ENCODE measurements at places on chromosomes 12 and 14. TPM values are rescaled to one million over a fixed set of nuclear protein-coding genes. Genes with fewer than 3 reads are reported as not detected.

Gene PLXNC1
- total RNA-seq: 29.3 TPM

Gene PLA2G1B
- not detected for total RNA-seq

GRCh38 chr12:131223171-131223761 is 269.6 kb downstream of the ADGRD1 start:
- no peak for ATAC-seq

Gene DAO
- 1.4 TPM for total RNA-seq

GRCh38 chr12:41967668-41968500 is 176.8 kb downstream of the GXYLT1 start:
- ATAC-seq: peak; percentile 77

DNA sequence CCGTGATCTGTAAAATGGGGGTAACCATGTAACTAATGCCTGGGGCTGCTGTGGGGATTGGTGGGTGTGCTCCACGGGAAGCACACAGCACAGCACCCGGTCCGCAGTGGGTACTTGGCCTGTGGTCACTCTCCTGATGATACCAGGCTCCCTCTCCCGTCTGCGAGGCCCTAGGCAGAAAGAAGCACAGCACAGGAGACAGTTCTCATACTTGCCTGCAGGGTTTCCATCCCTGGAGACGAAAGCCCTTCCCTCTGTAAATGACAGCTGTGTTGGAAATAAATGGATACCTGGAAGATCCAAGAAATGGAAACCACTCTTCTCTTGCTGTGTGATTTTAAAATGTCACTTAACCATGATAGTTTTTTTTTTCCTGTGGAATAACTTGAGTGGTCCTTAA is 7.9 kb upstream of the PRMT8 start:
- ATAC-seq: no peak

DNA sequence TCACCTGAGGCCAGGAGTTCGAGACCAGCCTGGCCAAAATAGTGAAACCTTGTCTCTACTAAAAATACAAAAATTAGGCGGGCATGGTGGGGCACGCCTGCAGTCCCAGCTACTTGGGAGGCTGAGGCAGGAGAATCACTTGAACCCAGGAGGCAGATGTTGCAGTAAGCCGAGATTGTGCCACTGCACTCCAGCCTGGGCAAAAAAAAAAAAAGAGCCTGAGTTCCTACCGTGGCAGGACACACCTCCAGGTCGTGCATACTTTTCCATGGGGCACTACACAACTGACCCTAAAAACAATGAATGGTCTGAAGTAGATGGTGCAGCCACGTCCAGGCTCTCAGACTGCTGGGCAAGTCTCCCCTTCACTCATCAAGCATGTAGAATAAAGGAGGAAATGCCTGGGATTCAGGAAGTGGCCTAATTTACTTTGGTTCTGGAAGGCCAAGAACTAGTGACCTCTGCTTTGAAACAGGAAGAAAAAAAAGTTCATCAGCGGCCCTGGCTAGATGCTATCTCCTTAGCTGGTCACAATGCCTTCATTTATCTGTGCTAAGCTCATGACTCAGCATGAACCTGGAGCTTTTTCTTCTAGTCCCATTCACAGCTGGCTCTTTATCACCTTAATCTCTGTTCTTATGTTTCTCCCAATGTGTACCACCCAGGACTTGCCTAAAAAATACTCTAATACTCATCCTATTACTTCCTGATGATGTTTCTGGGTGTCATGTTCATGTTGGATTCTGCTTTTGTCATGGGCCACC is 55.8 kb upstream of the OR6J1 start:
- no peak for ATAC-seq

Gene RNU4-1
- total RNA-seq: 8,733 TPM

GRCh38 chr14:67480011-67480410 is 8.5 kb downstream of the TMEM229B start:
- no peak for ATAC-seq

DNA sequence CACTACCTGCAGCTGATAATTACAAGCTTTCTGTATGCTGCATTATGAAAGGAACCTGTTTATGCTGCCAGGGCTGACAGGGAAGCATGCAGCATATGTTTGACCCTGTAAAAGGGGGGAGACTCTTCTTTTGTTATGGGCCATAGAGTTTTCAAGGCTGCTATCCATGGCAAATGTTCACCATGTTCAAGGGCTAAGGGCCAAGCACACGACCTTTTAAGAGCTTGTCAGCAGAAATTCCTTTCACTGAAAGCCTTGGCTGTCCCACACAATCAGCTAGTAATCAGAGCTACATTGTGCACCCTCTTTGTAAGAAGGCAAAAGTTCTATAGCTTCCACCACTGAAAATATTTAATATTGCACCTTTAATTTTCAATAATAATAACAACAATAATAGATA is 74.2 kb upstream of the MBIP start:
- no peak for ATAC-seq

Measured in motor neuron (in vitro differentiated cells).